T-cell (primary cell): ENCODE measurements at places on chromosomes 3 and 15. TPM values are rescaled to one million over a fixed set of nuclear protein-coding genes. Genes with fewer than 3 reads are reported as not detected.

DNA sequence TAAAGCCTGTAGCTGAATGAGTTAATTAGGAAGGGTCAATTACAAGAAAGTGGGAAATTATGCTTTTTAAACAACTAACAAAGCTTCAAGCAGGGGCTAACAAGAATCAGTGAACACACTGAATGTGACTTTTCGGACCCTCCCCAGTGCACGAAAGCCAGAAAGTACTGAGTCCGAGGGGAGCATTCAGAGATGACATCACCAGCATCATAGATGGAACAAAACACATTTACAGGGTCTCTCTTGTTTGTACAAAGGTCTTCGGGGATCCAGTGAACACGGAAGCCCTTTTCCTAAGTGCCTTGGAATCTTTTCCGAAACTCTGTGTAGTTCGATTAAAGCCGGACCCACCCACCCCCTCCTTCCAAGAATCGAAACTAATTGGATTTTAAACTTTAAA is 829 bp downstream of the DCP1A start:
- no peak for DNase-seq

The CCNDBP1 gene
- 102 TPM for total RNA-seq

The CLDN16 gene
- not detected for total RNA-seq

GRCh38 chr3:71107926-71108325 is 475.6 kb downstream of the FOXP1 start:
- no peak for DNase-seq

The POLQ gene
- 0.23 TPM for total RNA-seq

DNA sequence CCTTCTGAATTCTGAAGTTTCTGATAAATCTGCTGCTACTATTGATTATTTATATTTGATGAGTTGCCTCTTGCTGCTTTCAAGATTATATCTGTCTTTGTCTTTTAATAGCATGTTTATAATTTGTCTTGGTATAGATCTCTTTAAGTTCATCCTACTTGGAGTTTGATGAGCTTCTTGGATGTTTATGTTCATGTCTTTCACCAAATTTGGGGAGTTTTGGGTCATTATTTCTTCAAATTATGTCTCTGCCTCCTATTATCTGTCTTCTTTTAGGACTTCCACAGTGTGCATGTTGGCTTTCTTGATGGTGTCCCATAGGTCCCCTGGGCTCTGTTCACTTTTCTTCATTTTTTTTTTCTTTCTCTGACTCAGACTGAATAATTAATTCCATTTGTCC is 32.3 kb upstream of the EDEM1 start:
- no peak for DNase-seq

DNA sequence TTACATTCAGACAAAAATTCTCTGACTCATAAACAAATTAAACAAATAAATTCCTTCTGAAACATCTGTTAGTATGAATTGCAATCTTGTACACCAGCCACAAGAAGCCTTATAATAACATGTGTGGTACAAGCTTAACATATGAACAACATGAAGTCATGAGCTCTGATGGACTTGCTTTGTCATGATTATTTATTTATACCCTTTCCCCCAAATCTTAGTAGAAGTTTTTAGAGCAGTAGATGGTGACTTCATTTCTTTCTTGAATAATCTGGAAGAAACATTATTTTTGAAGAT is 633.4 kb downstream of the EPHA3 start:
- DNase-seq = no peak
